ENCODE measurements at places on chromosomes 16 and 17.
A peak's percentile ranks its signal among the peaks of the same experiment; 100 is the strongest.

DNA sequence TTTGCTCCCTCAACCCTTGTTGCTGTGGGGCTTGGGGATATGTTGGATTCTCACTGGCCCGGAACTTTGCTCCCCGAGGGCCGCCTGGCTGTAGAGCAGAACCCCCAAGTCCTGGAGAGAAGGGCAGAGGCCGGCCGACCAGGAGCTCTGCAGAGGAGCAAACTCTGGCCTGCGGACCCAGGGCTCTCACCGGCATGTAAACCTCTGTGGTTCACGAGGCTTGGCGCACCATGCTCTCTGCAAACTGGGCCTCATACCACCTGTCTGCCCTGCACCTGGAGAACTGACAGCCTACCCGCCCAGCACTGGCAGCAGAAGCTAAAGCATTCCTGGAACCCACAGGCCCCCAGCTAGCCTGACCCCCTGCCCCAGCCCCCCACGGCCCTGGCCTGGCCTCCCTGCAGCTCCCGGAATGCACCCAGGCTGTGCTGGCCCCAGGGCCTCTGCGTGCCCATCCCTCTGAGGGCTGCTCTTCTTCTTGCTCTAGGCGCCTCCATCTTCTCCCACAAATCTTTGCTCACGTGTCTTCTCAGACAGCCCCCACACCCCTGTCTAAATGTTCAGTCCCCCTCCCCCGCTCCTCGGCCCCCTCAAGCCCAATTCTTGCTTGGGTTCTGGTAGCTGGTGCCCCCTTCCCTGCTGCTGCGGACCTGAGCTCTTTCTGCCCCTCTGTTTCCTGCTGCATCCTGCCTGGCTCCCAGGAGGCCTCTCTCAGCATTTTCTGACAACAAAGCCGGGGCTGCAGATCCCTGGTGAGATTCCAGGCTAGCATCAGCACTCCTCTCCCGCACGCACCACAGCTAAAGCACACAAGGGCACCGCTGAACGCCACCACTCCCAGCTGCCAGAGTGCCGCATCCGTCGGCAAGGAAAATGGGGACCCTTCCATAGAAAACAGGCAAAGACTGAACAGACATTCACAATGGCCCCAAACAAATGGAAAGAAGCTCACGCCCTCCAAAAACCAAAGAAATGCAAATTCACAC lies 23.3 kb downstream of the ACTG1 start:
- H3K4me3 ChIP-seq: peak overlapping the region; percentile 55
- H3K27me3 ChIP-seq: peaks cover 5% of the 10 kb centered on the region
- no peaks in the 10 kb centered on the region for H3K36me3 ChIP-seq
- H3K4me1 ChIP-seq: peaks cover 15% of the 10 kb centered on the region

DNA sequence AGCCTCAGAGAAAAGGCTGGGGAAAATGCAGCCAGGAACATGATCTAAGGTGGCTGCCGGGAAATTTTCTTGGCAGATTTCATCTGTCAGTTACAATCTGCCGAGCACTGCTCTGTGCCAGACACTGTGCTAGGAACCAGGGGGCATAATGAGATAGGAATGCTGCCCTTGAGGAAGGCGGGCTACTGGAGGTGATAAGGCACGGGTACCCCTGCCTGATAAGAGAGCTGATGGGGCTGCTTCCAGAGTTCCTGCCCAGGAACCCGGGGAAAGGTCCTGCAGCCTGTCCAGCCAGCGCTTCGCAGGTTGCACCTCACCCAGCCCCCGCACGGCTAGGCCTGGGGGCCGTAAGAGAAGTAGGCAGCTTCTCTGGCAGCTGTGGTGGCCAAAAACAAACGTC lies 3.1 kb downstream of the SCNN1G start:
- no peaks in the 10 kb centered on the region for H3K36me3 ChIP-seq
- H3K4me3 ChIP-seq: no peak overlapping the region
- peaks cover 59% of the 10 kb centered on the region for H3K27me3 ChIP-seq
- H3K4me1 ChIP-seq: peaks cover 5% of the 10 kb centered on the region
- DNase-seq: no peak

DNA sequence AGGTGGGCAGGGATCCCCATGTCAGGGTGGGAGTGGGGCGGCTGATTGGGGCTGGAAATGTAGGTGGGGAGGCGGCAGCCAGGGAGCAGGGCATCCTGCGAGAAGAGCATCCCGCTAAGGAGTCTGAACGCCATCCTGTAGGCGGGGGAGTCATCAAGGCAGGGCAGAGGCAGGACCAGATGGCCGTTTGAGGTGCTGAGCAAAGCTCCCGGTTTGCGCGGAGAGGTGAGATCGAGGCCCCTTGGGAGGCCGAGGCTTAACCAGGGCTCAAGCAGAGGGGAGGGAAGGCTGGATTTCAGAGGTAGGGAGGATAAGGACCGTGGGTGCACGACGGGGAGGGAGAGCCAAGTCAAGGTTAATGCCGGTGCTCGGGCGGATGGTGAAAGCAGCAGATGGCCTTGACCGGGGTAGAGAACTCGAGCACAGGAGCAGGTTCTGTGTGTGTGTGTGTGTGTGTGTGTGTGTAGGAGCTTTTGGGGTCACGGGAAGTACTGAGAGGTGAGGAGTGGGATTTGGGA lies 472 bp upstream of the NME2 start:
- no peak for DNase-seq
- peaks cover 34% of the 10 kb centered on the region for H3K4me1 ChIP-seq
- H3K36me3 ChIP-seq: peaks cover 22% of the 10 kb centered on the region
- H3K4me3 ChIP-seq: peak overlapping the region; percentile 93
- no peaks in the 10 kb centered on the region for H3K27me3 ChIP-seq
- H3K27ac ChIP-seq: peak overlapping the region; percentile 99

DNA sequence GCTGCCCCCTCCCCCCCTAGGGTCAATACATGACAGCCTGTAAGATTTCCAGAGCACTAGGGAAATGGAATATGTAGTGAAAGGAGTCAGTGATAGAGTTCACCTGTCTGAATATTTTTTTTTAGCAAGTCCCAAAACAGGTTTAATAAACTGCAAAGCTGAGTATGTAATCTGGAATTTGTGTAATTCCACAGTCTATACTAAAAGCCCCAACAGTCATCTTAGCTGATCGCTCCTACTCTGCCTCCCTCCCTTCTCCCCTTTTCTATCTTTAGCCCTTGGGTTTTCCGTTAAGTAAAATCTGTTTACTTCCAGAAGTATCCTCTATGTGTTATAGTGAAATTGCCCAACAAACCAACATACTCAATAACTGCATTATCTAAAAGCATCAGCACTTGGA lies 3.5 kb downstream of the CDH13 start:
- H3K4me1 ChIP-seq: peaks cover 63% of the 10 kb centered on the region
- H3K27me3 ChIP-seq: no peaks in the 10 kb centered on the region
- no peaks in the 10 kb centered on the region for H3K36me3 ChIP-seq
- H3K4me3 ChIP-seq: no peak overlapping the region
- no peak for DNase-seq

DNA sequence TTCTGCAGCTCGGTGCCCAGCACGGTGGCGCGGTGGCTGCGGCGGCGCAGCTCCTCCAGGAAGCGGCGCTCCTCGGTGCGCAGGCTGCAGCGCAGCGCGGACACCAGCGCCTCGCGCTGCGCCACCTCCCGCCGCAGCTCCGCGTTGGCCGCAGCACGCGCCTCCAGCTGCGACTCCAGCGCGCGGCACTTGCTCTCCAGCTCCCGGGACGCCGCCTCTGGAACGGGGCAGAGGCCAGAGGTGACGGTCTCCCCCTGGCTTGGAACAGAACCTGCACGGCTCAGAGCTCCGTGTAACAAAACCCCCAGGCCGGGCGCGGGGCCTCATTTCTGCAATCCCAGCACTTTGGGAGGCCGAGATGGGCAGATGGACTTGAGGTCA lies 13.2 kb upstream of the CLUH start:
- no peak overlapping the region for H3K27ac ChIP-seq
- DNase-seq: no peak
- H3K27me3 ChIP-seq: peaks cover 20% of the 10 kb centered on the region
- H3K4me3 ChIP-seq: peak overlapping the region; percentile 47
- H3K36me3 ChIP-seq: no peaks in the 10 kb centered on the region

- DNase-seq: no peak
- H3K36me3 ChIP-seq: peaks cover 2% of the 10 kb centered on the region
- H3K4me3 ChIP-seq: no peak overlapping the region
These were observed 183.5 kb downstream of the PHKB start for GRCh38 chr16:47644661-47645060.

DNA sequence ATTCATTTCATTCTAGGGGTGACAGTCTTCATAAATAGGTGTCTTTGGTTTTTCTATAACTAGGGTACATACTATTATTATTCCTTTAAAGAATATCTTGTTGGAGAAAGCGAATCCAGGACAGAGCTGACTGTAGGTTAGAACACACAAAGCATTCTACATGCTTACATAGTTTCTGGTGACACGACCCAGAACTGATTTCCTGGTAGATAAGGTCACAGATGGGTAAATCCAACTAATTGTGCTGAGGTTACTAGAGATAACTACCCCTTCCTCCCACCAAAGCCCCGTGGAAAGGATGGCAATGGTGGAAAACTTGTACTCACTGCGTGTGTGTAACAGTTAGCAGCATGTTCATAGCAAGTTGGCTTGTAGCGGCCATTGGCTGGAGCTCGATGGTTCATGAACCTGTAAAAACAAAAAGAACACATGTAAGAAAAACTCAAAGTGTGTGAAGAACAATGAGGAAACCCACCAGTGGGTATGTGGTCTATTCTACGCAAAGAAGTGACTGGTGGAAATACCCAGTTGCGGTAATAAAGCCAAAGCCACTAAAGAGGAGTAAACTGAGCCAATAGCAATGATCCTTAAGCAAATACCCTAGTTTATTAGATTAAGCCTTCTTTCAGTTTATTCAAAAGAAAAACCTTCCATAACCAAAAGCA lies 7.7 kb downstream of the MMD start:
- H3K4me1 ChIP-seq: peaks cover 2% of the 10 kb centered on the region
- no peak overlapping the region for H3K27ac ChIP-seq
- DNase-seq: no peak
- H3K4me3 ChIP-seq: no peak overlapping the region
- H3K27me3 ChIP-seq: no peaks in the 10 kb centered on the region
- peaks cover 6% of the 10 kb centered on the region for H3K36me3 ChIP-seq

- no peaks in the 10 kb centered on the region for H3K27me3 ChIP-seq
- no peaks in the 10 kb centered on the region for H3K4me1 ChIP-seq
- peak; percentile 8 for DNase-seq
- no peak overlapping the region for H3K27ac ChIP-seq
These were observed 43.2 kb downstream of the RNF213 start for GRCh38 chr17:80303824-80304223.

DNA sequence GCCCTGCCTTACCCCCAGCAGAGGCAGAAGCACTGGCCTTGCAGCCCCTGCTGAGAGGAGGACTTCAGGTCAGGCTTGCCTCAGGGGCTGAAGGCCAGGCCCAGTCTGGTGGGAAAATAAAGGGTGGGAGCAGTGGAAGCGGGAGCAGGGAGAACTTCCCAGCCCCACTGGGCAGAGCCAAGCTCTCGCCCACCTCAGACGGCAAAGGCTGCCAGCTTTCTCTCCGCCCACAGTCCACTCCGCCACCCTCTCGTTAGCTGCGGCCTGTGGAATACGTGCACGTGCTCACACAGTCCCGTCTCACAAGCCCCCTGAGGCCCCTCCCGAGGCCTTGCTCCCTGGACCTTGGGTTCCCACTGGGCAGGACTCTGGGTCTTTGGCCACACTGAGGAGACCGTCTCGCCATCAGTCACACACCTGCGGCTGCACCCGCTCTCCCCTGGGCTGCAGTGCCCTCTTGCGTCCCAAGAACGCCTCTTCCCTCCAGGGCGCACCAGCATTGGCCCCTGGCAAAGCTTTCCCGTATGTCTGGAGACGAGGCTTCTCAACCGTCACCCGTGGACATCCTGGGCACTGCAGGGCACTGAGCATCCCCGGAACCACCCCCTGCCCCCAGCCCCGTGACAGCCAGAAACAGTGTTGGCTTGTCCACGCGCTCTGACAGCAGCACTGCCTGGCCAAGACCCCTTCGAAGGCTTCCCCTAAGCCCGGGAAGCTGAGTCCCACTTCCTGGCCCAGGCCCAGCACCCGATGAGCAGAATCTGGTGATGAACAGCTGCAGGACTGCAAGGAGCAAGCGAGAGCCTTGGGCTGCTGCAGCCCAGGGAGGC lies 8.3 kb downstream of the MRPL28 start:
- no peaks in the 10 kb centered on the region for H3K27me3 ChIP-seq

- H3K36me3 ChIP-seq: no peaks in the 10 kb centered on the region
- H3K27me3 ChIP-seq: peaks cover 18% of the 10 kb centered on the region
- DNase-seq: no peak
- no peaks in the 10 kb centered on the region for H3K4me1 ChIP-seq
- no peak overlapping the region for H3K4me3 ChIP-seq
- H3K27ac ChIP-seq: no peak overlapping the region
These were observed 134.0 kb upstream of the IRX6 start for GRCh38 chr16:55189682-55190636.

DNA sequence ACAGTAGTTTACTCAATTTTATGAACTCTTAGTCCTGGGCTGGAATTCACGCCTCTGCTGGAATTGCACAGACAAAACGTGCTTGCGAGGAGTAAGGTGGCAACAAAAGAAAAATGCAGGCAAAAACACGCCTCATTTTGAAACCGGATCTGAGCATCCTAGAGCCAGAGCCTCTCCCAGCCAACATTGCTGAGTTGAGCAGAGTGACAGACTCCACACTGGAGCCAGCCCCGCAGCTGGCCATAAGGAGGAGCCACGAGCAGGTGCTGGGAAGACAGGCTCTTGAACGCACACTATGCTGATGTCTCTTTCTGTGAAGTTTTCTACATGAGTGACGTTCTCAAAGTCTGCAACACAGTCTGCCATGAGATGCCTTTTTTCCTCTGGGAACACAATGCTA lies 14.6 kb upstream of the HSBP1 start:
- DNase-seq: no peak
- no peaks in the 10 kb centered on the region for H3K4me1 ChIP-seq
- no peaks in the 10 kb centered on the region for H3K27me3 ChIP-seq

GRCh38 chr17:71764505-71764904 lies 356.3 kb upstream of the SOX9 start:
- peaks cover 2% of the 10 kb centered on the region for H3K4me1 ChIP-seq
- no peaks in the 10 kb centered on the region for H3K27me3 ChIP-seq
- no peaks in the 10 kb centered on the region for H3K36me3 ChIP-seq
- H3K27ac ChIP-seq: no peak overlapping the region
- no peak overlapping the region for H3K4me3 ChIP-seq
- DNase-seq: no peak

Measured in chondrocyte (in vitro differentiated cells).